ENCODE measurements at places on chromosomes 4 and X.

DNA sequence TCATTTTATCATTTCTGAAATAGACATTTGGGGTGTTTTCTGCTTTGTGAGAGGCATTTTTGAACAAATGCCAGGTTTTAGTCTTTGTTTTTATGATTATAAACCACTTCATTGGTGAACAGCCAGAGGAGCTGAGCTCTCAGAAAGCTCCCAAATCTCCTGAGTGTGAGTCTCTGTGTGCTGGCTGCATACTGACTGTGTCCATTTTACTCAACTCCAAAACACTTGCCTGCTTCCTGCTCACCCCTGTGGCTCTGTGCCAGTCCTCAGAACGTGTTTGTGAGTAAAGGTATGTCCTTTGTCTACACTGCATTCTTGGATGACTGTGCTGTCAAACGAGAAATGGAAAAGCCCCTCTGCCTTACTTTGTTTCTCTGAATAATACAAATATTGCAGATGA, 5.4 kb upstream of the LRAT start:
- no peak for DNase-seq

DNA sequence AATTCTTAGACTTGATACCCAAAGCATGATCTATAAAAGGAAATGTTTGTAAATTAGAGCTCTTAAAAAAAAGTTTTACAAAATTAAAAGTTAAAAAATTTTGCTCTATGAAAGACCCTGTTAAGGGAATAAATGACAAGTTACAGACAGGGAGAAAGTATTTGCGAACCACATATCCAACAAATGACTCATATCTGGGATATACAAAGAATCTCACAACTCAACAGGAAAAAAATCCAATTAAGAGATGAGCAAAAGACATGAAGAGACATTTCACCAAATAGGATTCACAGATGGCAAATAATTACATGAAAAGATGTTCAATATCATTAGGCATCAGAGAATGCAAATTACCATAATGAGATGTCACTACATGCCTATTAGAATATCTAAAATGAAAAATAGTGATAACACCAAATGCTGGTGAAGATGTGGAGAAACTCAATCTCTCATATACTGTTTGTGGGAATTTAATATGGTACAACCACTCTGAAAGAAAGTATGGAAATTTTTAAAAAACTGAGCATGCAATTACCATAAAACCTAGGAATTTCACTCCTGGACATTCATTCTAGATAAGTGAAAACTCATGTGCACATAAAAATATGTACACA, 100.8 kb upstream of the EOLA2 start:
- DNase-seq, result no peak

- DNase-seq, result no peak
These were observed 75.2 kb upstream of the GALNT7 start for GRCh38 chr4:173093361-173093760.

- no peak for DNase-seq
These were observed 894 bp upstream of the SH3RF1 start for GRCh38 chr4:169271692-169272007.

DNA sequence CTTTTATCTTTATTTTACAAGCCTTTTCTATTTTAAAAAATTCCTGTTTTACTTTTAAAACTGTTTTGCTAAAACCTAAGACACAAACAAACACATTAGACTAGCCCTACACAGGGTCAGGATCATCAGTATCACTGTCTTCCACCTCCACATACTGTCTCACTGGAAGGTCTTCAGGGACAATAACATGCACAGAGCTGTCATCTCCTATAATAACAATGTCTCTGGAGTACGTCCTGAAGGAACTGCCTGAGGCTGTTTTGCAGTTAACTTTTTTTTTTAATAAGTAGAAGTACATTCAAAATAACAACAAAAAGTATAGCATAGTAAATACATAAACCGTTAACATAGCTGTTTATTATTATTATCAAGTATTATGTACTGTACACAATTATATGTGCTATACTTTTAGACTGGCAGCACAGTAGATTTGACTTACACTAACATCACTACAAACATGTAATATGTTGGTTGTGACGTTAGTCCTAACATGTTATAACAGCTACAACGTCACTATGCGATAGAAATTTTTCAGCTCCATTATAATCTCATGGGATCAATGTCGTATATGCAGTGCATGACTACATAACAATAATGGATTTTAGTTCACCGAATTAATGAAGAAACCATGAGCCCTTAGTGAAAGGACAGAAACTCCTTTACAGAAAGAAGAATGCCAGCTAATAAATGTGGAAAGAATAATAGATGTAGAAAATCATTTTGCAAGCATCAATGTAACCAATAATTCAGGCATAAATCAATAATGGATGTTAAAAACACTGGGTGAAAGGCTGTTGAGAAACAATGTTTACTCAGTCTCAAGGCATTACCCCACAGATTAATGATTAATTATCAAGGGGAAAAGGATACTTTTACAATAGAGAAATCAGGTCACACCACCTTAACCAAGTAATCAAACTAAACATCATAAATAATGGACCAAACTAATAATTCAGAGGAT, 49.2 kb downstream of the FBXW7 start:
- no peak for DNase-seq

DNA sequence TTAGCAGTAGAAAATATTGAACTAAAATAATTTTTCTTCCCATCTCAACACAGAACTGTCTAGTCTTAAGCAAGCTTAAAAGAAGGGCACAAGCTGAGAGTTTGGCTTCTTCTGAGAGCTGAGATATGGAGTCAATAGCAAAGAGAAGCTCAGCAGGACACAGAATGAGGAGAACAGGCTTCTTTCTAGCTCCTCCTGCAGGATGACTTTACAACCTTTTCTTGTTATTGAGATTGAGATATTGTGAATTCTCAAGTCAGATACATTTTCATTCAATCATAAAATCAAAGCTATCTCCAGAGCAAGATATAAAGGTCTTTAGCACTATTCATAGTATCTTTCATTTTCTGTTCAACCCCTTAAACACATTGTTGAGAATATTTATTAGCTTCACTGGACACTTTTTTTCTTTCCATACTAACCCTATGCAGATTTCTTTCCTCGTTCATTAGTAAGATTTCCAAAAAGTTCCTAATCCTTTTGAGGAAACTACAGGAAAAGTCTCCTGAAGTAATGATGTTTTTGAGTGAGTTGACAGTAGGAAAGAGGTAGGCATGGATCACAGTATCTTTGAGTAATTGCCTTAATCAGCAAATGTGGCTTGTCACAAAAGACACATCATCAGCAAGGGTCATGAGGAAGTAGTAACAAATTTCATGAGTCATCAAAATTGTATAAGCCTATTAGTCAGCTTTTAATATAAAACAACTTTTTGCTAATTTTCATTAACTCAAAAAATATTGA, 17.8 kb upstream of the CXCL3 start:
- DNase-seq, result no peak

DNA sequence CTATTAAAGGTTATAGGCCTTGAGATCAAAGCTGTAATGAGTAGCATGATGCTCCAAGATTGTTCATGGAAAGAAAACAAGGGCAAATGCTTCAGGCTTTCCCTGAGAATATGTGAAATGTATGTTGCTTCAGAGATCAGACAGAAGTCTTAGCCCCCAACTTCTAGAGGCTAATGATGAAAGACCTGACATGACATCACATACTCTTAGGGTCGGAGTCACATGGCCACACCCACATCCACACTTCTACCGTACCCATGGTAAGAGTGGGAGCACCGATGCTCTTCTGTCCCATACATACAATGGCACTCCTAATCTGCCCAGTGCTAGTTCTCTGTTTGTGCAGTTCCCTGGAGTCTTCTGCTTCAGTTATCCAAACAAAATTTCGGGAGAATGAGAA, 111.9 kb upstream of the ACSL4 start:
- DNase-seq, result no peak

DNA sequence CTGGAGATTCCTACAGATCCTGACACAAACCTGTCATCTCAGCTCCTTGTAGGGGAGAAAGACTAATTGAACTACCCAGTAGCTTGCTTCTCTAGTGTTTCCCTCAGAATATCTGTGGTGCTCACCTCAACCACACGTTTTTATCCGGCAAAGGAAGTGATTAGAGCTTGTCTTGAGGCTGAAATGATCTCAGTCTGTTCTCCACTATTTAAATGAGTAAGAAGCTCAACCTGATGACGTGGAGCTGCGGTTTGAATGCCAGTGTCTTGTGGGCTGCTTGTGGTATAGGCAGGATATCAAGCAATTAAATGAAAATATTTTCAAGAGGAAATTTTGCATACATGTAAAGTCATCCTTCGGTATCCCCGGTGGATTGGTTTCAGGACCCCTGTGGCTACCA, 270.2 kb downstream of the TLL1 start:
- DNase-seq, result no peak

- no peak for DNase-seq
These were observed 1066.0 kb downstream of the FSTL5 start for GRCh38 chr4:161097821-161098220.

DNA sequence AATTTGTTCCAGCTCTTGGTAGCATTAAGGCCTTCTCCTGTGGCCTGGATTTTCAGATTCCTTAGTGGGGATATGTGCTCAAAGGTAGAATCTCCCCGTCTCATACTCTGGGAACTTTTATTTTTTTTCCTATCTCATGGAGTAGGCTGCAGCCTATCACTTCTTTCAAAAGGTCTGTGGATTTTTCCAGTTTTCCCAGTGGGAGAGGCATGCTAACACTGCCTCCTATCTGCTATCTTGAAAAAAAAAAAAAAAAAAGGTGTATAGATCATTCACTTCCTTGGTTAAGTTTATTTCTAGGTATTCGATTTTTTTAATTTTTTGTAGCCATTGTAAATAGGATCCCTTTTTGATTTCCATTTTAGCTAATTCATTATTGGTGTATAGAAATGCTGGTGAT, 67.1 kb downstream of the IL15 start:
- no peak for DNase-seq

GRCh38 chr4:33714971-33715370, 2529.3 kb downstream of the ARAP2 start:
- no peak for DNase-seq
